ENCODE measurements at places on chromosomes 6 and 20.
A peak's percentile ranks its signal among the peaks of the same experiment; 100 is the strongest.

- DNase-seq = no peak
Observed at GRCh38 chr20:1941226-1941625, 46.0 kb downstream of the SIRPA start.

DNA sequence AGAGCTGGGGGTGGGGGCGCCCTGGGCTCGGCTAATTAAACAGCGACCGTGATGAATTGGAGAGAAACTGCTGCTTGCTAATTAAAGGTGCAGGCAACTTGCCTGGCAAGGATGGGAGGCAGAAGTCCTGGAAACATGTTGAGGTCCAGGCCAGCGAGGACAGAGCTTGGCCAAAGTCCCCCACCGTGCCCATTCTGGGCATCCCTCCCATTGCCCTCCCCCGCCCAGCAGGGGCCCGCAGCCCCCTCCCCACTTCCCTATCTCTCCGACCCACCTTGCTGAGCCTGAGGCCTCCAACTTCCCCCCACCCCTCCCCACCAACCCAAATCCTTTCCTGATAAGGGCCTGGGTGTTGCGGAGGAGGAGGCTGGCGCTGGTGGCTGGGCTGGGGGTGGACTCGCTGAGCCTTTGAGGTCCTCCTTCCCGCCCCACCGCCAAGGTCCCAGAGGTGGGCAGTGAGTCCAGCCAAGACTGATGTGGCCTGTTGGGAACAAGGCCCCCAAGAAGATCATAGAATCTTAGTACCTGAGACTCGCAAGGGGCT, 23.3 kb downstream of the C20orf203 start:
- no peak for DNase-seq

DNA sequence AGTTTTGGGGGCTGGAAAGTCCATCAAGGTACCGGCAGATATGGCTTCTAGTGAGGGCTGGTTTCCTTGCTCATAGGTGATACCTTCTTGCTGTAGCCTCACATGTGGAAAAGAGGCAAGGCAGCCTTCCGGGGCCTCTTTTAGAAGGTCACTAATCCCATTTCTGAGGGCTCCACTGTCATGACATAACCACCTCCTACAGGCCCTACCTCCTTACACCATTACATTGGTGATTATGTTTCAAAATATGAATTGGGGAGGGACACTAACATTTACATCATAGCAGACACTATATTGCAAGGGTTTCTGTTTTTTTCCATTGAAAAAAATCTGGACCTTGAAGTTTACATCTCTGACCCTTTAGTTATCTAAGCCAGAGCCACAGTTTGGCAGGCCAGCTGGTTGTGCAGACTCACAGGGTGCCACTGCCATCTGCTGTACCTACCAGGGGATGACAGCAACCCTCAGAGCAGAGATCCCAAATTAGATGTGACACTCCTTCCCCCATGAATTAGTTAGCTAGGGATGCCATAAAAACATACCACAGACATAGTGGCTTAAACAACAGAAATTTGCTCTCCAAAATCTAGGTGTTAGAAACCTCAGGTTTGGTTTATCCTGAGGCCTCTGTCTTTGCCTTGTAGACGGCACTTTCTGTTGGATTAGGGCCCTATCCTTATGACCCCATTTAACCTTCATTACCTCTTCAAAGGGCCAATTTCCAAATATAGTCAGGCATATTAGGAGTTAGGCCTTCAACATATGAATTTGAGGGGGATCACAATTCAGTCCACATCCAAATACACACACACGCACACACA, 166.4 kb upstream of the RNF217 start:
- no peak for DNase-seq

GRCh38 chr6:24107294-24107693, 18.7 kb upstream of the NRSN1 start:
- DNase-seq = no peak

- no peak for DNase-seq
Observed at GRCh38 chr6:143733510-143733909, 55.7 kb downstream of the PHACTR2 start.

- no peak for DNase-seq
Observed at GRCh38 chr20:55567826-55568225, 437.5 kb downstream of the CBLN4 start.

DNA sequence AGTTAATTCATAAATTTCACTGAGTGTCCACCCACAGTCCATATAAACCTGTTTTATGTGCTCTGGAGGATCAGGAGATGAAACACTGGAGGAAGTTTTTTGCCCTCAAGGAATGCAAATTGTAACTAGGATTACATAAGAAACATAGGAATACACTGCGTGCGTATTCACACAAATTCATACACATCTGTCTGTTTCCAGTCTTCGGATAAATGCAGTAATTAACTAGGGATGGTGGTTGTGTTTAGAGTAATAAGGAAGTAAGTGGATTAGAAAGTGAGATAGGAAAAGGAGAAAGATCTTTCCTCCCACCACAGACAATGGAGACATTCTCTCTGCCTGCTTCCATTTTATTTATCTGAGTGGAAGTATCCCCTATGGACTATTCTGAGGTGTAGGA, 35.7 kb upstream of the POPDC3 start:
- no peak for DNase-seq

DNA sequence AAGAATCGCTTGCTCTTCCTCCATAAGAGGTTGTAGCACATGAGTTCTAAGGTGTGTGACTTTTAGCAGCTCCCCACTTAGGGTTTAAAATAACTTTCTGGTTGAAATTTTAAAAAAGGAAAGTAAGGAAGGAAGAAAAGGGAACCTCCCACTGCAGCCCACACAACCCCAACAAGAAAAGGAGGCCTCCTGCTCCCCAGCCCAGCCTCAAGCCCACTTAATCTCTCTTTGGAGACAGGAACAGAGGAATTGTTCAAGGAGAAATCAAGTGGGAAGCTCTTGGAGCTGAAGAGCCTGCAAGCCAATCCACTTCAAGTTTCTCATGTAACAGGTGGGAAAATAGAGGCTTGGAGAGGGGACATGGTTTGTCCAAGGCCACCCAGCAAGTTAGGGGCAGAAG, 39.1 kb upstream of the PREX1 start:
- no peak for DNase-seq

DNA sequence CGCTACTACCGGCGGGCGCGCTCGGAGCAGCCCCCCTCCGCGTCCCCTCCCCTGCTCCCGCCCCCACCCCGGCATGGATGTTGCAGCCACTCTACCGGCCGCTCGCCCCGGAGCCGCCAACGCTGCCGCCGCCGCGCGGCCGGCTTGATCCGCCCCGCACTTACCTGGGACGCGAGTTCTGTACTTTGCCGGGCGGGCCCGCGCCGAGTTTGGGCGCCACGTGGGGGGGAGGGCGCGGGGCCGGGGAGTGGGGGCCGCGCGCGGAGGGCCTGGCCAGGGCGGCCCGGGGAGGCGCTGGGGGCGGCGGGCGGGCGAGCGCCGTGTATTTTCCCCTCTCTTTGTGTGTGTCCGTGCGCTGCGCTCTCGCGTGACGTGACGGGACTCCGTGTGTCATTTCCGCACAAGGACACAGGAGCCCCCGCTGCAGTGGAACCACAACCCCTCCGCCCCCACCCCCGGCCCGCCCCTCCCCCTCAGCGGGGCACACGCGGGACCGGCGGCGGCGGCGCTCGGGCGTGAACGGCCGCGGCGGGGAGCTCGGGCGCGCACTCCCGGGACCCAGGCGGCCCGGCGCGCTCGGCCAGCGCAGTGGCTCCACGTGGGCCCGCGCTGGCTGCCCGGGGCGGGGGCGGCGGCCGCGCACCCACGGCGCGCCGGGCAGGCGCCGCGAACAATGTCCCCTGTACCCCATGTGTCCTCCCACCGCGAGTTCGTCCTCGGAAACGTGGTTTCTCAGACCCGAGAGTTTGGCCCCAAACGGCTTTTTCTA, at the start of gene BEND3:
BEND3 (minus strand) TSS at position 590 of the 769 bp plus-strand sequence. CDS start 16,230 bp downstream, outside the sequence.
- DNase-seq = peak; percentile 8

DNA sequence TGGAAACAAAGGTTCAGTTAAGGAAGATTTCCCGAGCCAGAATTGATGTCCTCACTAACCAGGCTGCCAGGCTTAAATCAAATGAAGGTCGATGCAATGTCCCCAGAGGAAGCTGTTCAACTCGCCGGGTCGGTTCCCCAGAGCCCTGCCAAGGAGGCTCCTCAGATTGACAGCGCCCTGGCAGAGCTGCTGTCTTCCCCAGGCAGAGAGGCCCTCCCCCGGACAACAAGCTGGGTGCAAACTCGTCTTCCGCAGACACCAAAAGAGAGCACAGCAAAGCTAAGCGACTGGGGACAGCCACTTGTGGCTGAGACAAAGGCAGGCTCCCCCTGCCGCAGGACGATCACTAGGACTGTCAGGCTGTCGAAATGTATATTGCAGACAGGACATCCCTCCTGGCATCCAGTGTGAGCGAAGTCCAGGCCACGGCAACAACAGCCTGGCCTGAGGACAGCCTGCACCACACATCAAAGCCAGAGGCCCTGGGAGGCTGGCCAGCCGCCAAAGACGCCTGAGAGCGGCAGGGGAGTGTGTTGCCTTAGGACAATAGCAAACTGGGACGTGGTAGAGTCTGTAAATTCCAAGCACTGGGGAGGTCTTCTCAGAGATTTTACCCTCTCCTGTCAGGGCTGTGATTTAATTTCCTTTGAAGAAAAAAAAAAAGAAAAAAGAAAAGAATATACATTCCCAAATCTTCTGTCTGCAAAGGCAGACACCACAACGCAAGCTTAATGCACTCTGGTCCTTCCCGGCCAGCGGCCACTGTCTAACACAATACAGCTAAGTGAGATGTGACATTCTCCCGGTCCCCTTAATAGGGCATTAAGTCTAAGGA, 99.1 kb downstream of the HIVEP2 start:
- no peak for DNase-seq

GRCh38 chr6:1502041-1502440, 107.7 kb upstream of the FOXC1 start:
- DNase-seq = no peak

DNA sequence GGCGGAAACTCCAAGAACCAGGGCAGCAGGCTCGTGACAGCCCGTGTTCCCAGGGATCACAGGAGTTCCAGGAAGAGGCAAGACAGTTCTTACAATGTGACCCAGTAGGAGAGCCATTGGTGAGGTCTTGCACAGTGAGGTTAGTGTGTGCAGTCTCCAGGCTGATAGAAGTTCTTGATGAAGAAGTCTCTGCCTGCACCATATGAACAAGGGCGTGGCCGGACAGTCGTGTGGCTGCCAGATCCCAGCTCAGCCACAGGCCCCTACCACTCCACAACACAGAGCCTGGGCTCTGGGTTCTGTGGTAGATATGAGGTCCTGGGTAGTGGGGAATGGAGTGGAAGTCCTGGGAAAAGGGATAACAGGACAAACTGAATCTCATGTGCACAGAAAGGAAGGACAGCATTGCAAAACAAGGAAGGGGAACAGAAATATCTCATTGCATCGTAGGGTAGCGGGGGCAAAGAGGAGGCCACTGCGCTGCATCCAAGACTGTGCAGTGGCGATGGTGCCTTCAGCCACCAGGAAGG, 65.2 kb downstream of the STX11 start:
- no peak for DNase-seq

DNA sequence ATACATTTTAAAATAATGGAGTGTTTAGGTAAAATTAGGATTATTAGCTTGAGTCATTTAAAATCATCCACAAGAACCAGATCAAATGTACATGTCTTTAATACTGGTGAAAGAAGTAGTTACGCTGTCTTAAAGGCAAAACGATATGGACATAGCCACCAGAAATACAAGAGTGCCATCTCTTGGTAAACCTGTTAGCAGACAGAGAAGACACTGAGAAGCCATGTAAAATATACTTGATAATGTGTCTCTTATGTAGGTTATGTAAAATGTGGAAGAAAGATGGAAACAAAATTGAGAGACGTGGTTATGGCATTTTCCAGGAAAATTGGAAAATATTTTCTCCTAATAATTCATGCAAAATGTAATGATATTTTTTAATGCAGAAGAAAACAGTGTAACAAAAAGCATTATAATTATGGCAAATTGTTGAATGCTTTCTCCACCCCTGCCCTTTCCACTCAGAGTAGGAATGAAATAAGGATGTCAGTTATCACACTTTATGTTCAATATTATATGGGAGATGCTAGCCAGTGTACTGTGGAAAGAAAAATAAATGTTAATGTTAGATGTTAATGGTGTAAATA, 12.2 kb upstream of the SLC17A2 start:
- DNase-seq = no peak

DNA sequence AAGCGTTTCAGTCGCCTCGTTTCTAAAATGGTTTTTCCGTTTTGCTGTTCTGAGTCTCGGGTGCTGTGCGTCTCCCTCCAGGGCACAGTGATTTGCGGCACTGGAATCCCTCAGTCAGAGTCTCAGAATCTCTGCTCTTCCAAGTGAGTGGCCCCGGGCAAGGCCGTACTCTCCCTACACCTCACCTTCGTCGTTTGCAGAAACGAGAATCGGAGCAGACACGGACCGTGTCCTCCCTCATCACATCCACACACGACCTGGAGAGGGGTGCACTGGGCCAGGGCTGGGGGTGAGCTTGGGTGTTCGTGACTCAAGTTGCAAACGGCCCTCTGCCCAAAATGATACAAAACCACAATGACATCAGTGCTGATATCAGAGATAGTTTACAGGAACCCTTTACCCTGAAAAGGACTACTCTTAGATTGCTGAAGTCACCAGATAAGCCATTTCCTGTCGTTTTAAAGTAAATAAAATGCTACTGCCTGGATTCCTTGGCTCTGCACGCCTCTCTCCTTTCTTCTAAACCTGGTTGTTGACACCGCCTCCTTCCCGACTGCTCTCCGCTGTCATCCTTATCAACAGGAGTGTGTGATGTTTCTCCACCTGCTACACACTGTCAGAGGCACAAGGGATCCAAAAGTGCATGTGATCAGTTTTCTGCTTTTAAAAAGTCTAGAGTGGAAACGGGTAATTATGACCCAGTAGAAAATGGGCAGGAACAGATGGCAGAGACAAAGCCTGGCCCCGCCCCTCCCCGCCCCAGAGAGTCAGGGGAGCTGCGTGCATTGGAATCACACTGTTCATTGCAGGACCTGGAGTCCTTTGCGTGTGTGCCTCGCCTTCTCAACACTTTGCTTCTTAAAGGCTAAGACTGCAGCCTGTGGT, 38.4 kb downstream of the KIF25 start:
- no peak for DNase-seq

DNA sequence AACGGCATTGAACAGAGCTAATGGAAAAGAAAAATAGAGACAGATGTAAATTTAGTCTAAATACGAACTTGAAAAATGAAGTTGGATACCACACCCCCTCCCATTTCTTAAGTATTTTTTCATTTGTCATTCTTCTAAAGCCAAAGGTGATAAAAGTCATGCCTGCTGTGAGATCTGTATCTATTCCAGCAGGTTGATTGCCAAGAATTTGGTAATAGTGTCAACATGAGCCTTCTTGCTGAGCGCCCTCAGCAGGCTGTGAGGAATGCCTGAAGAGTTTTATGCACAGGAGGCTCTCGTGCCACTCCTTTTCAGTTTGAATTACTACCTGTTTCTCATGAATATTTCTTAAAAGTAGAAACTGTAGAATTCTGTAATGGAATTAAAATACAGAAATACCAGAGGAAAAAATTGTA, 165.4 kb downstream of the QKI start:
- no peak for DNase-seq
